ENCODE measurements at places on chromosomes 1 and 21.

GRCh38 chr1:172960019-172960418 lies 90.7 kb downstream of the TNFSF18 start:
- DNase-seq: no peak

GRCh38 chr1:112849425-112850033 lies 106.5 kb downstream of the SLC16A1 start:
- no peak for DNase-seq

DNA sequence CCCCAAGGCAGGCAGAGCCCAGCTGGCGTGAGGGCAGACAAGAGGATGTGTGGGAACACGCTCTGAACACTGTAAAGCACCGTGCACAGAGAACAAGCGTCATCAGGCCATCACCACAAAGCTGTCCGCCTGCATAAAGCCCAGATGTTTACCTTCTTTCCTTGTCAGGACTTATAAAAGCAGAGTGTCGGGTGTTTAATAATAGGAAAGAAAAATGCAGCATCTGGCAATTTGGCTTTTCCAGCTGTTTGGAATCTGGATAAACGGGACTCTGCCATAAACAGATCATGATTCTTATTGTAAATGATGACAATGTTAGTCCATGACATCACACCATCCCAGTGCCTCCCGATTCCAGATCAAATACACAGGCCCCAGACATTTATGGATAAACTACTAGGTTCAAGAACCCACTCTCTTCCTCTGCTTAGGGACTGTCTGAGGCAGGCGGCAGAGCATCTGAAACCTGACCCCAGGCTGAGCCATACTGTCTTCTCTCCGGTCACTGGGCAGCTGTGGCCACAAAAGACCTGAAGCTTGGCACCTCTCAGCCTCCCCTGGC lies 4.2 kb downstream of the GLIS1 start:
- DNase-seq: peak; percentile 40

DNA sequence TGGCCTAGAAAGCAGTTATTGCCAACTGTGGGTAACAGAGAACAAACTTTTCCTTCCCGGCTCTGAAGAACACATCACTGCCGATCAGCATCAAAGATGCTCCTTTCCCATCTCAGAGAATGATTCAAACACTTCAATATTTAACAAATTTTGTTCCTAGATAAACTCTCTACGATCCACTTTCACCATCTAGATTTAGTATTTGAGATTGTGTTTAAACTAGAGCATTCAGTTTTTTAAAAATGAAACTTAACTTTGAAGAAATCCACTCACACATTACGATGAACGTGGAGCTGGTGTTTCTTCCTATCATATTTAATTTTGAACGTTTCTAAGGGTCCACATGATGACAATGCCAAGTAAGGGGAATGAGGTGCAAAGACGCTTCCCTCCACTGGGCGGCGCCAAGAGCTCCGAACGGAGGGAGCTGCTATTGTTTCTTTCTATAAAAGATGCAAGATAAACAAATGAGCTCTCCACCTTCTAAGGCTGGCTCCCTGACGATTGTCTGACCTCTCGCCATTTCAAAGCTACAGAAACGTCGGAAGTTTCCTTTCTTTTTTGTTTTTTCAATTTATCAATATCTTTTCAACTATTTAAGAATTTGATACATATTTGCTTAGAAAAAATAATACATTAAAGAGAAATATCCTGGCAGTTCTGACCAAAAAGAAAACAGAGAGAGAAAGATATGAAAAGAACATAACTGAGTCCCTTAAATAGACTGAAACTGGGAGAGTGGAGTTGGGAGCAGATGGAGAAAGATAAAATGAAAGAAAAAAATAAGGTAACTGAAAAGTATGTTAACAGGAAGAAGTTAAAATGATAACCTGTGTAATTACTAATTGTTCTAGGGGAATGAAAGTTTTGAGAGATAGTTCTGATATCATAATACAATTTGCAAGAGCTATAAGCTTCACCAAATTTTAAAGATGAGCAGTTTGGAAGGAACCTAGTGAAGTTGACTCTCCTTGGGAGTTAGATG lies 4.4 kb upstream of the BARHL2 start:
- DNase-seq: no peak

DNA sequence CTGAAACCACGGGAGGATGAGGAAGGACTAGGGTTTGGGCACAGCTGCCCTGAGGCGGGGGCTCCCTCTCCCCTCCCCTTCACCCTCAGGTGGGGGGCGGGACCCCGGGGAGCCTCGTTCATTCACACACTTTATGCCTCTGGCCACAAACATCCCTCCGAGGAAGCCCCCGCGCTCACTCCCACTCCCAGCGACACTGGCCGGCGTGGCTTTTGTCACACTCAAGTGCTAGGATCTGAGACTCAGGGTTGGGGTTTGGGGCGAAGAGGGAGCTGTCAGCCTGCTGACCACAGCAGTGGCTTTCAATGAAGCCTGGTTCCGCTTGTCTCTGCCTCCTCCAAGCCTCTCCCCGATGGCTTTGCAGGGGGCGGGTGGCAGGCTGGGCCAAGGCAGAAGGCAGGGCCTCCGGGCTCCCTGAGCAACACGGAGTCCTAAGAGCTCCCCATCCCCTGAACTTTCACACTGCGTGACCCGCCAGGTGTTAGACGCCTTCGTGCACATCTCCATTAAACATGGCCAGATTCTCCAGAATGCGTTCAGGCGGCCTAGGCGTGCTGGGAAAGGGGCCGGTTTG lies 178.1 kb downstream of the NPHP4 start:
- DNase-seq: no peak

DNA sequence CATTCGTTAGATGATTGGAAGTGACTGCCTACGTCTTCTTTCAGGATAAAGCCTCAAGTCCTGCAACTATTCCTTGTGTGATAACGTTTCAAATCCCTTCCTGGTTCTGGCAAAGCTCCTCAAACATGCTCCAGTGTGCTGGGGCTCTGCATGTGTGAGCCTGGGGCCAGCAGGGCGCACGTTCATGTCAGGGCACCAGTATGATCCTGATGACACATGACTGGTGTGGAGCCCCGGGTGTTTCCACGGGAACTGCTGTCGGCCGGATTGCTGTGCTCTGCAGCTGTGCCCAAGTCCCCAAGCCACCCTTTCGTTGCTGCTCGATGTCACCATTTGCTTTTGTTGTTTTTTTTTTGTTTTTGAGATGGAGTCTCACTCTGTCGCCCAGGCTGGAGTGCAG lies 21.3 kb downstream of the KRTAP10-1 start:
- no peak for DNase-seq

GRCh38 chr1:184387069-184387475 lies 243 bp downstream of the C1orf21 start:
- no peak for DNase-seq

- no peak for DNase-seq
Observed at GRCh38 chr1:55529017-55529416, 313.9 kb upstream of the USP24 start.

GRCh38 chr1:67717876-67718275 lies 32.9 kb downstream of the GADD45A start:
- DNase-seq: no peak

DNA sequence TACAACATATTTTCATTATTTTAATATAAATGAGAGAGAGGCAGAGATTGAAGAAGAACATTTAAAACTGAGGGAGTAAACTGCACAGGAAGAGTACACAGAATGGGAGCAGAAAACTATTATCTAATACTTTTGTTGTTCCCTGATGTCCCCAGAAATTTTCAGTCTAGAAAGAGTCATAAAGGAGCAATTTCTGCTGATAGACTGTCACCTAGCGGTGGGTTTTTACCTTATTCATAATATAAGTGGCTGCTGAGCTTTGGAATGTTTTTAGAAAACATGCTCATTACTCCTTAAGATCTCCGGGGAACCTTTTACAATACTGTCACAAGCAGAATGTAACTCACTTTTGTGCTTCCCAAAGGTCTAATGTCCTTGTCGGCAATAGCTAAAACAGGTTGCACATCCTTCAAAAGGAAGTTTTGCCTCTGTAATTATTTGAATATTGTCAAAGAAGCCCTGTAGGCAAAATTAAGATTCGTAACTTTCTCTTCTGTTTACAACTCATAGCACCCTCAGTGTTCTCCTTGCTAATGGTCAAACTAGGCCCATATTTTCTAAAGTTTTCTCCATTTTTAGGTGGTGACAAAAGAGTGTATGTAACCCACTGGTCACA lies 4.9 kb upstream of the NPL start:
- DNase-seq: no peak

GRCh38 chr1:71687376-71687775 lies 595.0 kb downstream of the NEGR1 start:
- no peak for DNase-seq

GRCh38 chr1:178220094-178220493 lies 126.2 kb downstream of the RASAL2 start:
- DNase-seq: peak; percentile 43
